ENCODE measurements at places on chromosomes 4 and X.
A peak's percentile ranks its signal among the peaks of the same experiment; 100 is the strongest.

- no peak for DNase-seq
These were observed 34.9 kb upstream of the SLC25A14 start for GRCh38 chrX:130304587-130305368.

DNA sequence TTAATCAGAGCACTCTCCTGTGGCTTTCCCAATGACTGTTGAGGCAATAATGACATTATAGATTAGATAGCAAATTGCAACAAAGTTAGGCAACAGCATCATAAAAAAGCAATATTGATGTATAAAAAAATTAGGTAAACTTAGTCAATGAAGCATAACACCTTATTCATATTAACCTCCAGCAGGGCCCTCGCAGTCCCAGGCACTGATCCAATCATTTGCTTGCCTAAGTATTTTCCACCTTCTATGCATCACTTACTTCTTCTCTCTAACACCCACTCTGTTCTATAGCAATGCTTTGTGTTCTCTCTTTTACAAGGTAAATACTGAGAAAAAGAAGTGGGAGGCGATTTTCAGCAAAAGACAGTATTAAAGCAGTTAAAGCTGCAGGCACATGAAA, 833.5 kb upstream of the ADGRL3 start:
- no peak for DNase-seq

DNA sequence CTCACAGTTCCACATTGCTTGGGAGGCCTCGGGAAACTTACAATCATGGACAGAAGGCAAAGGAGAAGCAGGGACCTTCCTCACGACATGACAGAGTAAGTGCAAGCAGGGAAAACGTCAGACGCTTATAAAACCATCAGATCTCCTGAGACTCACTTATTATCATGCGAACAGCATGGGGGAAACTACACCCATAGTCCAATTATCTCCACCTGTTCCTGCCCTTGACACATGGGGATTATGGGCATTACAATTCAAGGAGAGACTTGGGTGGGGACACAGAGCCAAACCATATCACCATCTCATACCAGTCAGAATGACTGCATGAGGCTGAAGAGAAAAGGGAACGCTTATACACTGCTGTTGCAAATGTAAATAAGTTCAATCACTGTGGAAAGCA, 1066.9 kb upstream of the PCDH7 start:
- DNase-seq = no peak

- no peak for DNase-seq
These were observed 224.5 kb downstream of the VEGFC start for GRCh38 chr4:176568238-176568637.

GRCh38 chr4:148053298-148054003, 321.6 kb downstream of the ARHGAP10 start:
- no peak for DNase-seq

- no peak for DNase-seq
These were observed 43.0 kb upstream of the KCNIP4 start for GRCh38 chr4:21991562-21991961.

DNA sequence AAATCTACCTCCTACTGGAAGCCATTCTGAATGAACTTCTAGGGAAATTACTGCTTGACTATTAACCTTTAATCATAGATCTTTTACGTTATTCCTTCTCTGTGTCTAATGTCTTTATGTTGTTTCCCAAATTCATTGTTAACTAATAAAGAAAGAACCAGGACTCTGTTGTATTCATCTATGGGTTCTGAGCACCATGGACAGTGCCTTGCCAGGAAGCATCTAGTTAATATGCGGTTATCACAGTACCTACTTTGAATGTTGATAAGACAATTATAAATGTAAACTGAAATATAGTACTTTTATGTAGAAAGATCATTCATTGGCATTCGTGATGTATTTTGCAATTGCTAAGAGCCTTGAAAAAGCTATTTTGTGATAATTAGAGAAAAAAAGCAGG, 23.8 kb downstream of the NWD2 start:
- DNase-seq = no peak

DNA sequence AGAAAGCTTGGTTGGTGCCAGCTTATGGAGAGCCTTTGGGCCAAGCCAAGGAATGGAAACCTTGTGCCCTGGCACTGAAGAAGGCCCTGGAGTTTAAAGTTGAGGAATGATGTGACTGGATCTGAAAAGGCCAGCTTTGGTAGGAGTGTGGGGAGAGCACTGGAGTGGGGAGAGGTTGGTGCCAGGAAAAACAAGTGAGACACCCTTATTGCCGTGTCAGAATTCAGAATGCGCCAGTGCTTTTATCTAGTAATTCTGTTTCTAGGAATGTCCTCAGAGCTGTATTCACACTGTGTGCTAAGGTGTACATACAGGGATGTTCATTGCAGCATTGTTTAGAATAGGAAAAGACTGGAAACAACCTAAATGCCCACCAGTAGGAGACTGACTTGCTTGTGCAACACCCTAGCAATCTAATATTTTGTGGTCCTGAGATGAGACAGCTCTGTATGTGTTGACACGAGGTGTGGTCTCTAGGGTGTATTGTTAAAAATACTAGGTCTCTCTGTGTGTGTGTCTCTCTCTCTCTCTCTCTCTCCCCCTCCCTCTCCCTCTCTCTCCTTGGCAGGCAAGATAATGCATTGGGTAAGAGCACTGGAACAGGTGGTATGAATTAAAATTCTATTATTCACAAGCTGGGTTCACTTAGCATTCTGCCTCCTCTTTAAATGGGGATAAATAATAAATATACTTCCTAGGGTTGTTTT, 107.8 kb downstream of the GATB start:
- no peak for DNase-seq

DNA sequence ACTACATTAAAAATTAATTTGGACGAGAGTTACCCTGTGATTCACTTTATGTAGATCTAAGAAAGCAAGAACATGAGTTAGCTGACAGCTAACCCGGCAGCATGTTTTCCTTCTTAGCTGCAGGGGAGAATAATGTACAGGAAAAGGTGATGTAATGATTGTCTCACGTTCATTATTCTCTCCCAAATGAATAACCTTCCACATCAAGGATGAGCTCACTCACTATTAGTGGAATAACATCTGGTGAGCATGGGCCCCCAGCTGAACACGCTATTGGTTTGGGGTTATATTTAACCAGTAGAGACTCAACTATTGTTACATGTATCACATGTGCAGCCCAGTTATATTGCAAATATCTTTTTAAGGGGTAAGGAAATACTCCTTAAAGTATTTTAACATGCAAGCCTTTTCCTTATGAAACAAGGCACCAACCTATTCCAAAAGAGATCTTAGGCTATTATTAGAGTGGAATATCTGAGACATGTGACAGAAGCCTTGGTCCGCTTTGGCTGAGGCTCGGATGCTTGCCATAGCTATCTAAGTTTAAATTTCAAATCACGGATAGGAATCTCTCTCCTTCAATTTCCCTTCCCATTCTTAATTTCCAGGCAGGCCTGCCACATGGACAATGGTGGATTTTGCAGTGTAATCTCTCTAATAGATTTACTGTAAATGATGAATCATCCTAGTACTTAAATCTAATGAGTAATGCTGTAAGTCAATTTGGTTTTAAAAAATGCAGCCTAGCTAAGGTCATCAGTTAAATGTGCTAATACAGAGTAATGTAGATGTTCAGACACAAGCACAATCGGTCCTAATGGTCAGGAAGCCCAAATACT, 99.0 kb upstream of the OTUD4 start:
- DNase-seq = no peak

DNA sequence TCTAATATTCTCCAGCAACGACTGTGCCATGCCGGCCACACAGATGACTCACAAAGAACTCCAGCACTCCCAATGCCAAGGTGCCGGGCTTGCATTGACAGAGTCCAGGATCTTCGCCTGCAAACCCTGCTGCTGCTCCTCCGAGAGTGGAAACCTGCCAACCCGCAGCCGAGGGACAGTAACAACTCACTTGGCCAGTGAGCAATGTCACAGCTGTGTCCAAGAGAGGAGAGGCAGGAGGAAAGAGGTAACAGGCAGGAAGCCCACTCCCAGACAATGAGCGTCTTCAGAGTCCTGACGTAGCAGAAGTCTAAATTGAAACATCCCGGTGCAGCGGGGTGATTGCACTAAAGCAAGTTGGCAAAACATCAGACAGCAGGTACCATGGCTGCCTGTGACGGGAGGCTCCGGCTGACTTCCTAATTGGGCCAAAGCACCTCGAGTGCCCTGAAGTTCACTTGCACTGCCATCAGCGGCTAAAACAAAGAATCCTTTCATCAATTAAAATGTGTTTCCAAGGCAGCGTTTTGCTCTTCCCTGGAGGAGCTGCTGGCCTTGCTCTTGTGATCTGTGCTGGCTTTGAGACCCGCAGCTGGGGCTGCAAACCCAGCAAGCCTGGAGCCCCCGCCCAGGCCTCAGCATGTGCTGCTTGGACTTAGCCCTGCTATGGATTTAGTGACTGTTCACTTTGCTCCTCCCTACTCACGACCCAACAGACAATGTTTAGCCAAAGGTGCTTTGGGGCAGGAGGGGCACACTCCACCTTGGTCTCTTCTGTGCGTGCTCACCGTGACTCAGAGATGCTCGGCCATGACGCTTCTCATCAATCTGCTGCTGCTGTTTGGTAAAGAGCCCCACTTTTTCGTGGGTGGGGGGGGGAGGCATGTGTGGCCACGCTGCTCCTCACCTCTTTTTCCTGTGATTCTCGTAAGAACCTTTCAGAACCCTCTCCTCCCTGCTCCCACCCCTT, 36.5 kb downstream of the DCTD start:
- no peak for DNase-seq

DNA sequence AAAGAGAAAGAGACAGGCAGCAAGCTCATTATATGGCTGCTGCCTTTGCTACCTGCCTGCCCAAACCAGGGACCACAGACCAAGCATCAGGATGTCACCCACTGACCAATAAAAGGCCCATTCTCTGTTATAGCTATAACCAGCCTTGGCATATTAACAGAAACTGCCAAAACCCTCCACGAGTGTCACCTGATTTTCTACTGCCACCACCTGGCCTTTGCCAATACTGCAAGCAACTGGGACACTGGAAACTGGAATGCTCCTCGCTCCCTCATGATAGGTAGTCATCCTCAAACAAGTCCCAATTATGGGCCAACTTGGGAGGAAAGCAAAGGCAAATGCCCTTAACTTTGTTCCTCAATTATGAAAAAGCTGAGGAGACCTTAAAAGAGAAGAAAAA, 76.0 kb downstream of the SPIN4 start:
- peak; percentile 49 for DNase-seq

- no peak for DNase-seq
These were observed 1011.1 kb upstream of the HS3ST1 start for GRCh38 chr4:12439633-12440305.

DNA sequence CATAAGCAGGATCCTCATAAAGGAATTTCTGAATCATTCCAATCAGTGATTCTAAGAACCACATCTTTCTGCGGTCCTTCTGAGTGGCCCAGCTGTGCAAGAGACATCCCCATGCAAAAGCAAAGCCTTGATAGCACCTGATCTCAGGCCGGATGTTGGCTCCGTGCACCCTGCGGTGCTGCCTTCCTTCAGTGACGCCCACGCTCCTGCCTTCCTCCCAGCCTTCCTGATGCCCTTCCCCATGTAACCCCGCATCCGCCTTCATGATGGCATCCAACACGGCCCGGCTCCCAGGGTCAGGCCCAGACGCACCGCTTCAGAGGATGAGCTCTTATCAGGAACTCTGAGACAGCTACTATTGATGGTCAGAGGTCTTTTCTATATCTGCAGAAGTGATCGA, 20.4 kb upstream of the CYP4V2 start:
- DNase-seq = no peak

- no peak for DNase-seq
These were observed 160.7 kb upstream of the PCDH7 start for GRCh38 chr4:30559481-30559880.

GRCh38 chr4:106767991-106768390, 268.1 kb downstream of the DKK2 start:
- DNase-seq = no peak

- DNase-seq = no peak
These were observed 546.9 kb downstream of the BCOR start for GRCh38 chrX:39550795-39551361.

DNA sequence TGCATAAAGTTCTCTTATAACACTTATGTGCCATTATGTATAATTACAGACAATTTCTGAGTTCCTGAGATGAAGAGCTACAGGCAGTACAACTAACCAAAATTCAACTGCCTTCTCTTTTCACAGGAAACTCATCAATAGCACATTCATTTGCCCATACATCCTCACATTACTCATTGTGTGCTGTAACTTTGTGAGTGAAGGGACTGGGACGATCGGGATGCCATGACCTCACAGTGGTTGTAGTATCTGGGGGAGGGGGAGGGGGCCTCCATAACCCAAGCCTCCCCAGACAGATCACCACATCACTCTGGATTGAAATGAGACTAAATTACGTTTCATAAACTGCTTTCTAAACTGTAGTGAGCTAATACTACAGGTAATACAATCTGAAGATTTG, 60.7 kb downstream of the ABCG2 start:
- no peak for DNase-seq

DNA sequence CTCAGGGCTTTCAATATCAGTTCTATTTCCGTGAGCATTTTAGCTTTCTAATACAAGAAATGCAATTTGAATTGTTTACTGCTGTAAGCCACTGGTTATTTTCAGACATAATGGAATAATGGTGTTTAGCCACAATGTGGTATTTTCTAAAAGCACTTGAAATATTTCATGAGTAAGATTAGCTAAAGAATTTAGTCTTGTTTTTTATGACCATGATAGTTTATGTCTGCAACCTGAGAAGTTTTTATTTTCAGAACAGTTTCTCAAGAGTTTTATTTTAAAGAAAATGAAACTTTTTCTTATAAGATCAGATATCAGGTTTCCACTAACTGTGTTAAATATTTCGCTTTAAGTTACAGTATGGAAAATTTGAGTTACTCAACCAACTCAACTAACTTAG, 60.2 kb downstream of the SLIT2 start:
- DNase-seq = no peak

DNA sequence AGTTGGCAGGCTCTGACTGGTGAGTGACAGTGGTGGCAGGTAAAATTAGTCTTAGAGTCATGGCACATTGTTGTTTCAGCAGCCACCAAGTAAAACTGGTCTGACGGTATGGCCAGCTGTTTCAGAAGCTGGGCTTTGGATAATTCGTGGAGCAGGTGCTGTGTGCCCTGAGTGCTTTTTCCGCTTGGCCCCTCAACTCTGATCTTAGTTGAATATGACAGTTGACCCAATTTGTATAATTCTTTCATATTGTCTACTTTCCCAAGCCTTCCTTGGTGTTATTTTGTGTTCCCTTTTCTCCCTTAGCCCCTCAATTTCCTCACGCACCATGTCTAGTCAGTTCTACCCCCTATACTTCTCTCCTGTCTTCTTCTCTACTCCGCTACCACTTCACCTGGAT, 32.0 kb downstream of the CDS1 start:
- DNase-seq = no peak

DNA sequence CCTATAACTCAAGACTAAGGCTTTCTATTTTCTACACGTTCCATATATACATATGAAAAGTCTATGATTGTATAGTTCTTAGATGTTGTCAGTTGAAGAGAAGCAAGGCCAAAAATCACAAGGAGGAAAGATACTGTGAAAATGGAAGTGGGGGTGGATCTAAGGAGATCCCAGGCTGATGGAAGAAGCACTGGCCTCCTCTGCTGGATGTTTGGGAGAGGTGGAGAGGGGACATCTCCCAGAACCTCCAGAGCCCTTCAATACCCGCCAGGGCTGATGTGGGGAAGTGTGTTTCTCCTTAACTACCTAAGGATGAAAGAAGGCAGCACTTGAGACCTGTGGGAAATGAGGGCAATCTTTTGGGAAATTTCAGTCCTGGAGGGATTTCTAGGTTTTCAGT, 67.4 kb downstream of the RASGEF1B start:
- no peak for DNase-seq
